ENCODE measurements at places on chromosomes 2 and 18.
A peak's percentile ranks its signal among the peaks of the same experiment; 100 is the strongest.

GRCh38 chr2:121095257-121096080 is 189.5 kb downstream of the TFCP2L1 start:
- peak; percentile 26 for DNase-seq

DNA sequence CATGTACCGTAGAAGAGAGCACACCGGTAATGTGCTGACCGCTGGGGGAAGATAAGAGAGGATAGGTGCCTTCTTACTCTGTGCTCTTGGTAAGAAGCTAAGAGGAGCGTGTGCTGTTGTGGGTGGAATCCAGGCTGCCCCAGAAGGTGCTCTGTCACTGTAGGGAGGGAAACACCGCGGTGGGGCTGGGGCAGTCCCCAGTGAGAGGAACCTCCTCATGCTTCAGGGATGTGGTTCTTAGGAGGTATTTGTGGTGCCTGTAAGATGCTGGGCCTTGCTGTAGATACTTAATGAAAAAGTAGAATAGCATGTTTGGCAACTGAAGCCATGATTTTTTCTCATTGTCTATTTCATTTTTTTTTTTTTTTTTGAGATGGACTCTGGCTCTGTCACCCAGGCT is 1.1 kb downstream of the COLEC11 start:
- peak; percentile 71 for DNase-seq

DNA sequence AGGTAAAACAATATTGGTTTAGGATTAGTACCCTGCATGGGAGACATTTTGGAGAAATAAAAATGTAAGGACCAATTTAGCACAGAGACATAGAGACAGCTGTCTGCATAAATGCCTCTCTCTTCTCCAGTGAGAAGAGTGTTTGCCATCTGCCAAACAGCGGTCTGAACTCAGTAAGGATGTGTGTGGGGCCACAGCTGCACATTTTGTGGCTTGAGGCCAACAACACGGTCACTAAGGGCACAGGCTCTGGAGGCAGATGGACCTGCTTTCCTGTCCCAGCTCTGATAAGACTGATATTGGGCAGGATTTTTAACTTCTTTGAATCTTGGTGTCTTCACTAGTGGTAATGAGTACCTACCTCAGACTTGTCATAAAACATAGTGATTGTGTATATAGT is 10.2 kb downstream of the ZBTB14 start:
- no peak for DNase-seq

DNA sequence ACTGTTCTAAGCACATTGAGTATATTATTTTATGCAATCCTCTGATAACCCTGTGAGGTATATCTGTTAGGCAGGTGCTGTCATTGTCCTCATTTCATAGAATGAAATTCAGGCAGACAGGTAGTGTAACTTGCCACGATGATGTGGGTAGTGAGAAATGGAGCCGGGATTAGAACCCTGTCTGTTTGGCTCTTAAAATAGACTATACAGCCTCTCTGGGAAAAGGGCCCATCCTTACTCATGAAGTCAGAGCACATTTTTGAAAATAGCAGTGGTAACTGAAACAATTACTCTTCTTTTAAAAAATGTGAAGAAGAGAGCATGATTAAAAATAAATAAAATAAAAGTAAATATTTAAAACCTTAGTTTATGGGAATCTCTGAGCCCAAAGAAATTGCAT is 23.0 kb downstream of the FAM171B start:
- no peak for DNase-seq

DNA sequence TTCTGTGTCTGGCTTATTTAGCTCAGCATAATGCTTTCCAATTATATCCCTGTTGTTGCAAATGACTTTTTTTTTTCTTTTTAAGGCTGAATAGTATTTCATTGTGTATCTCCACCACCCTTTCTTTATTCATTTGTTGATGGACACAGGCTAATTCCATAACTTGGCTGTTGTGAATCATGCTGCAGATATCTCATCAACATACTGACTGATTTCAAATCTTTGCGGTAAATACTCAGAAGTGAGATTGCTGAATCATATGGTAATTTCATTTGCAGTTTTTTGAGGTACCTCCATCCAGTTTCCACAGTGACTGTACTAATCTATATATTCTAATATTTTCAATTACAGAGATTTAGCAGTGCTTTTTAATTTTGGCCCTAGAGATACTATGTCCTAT is 266.2 kb downstream of the TMX3 start:
- no peak for DNase-seq

DNA sequence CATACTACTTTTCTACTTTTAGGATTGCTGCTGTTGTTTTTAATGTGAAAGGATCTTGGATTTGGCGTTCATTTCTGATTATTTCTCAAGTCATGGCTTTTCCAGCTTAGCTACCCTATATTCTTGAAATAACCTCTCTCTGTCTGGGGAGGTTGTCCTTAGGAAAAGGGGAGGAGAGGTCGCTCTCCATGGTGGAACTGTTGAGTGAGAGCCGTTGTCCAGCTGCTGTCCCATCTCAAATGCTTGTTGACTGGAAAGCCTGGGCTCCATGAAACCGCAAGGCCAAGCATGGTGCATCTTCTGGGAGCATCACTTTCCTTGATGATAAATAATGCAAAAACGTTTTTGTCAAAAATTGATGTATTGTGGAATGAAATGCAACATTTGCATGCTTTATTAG is 479.1 kb upstream of the RAB12 start:
- no peak for DNase-seq

DNA sequence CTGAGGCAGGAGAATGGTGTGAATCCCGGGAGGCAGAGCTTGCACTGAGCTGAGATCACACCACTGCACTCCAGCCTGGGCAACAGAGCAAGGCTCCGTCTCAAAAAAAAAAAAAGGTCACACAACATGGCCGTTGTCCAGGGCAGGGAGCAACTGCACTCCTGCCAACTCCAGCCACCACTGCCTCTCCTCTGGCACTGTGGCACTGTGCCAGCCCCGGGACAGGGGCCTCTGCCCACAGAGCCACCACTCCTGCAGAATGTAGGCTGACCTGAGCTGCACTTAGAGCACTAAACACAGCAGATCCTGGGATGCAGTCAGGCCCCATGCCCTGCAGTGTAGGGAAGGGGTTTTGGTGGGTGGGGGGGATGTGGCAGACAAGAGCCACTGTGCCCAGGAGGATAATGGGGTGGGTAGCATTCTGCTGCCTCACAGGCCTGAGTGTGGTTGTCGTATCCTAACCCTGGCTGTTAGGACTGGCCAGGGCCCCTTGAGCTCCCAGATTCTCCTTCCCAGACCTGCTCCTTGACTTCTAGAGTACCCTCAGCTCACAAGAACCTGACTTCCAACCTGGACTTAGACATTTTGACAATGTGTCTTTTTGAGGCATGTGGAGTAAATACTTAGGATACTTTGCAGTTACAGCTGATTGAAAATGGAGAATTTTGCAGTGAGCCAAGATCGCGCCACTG is 69.4 kb upstream of the SH3RF3 start:
- no peak for DNase-seq

DNA sequence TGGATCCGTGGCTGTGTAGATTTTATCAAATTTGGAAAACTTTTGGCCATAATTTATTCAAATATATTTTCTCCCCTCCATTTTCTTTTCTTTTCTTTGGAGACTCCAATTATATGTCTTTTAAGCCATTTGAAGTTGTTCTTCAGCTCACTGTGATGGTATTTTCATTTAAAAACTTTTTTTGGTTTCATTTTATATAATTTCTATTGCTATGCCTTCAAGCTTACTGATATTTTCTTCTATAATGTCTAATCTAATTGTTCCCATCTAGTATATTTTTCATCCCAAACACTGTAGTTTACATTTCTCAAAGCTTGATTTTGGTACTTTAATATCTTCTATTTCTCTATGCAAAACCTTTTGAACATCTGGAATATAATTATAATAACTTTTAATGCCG is 72.5 kb downstream of the WDR7 start:
- no peak for DNase-seq

- DNase-seq, result no peak
Measured at GRCh38 chr2:166365803-166366420, 9.8 kb downstream of the SCN9A start.

DNA sequence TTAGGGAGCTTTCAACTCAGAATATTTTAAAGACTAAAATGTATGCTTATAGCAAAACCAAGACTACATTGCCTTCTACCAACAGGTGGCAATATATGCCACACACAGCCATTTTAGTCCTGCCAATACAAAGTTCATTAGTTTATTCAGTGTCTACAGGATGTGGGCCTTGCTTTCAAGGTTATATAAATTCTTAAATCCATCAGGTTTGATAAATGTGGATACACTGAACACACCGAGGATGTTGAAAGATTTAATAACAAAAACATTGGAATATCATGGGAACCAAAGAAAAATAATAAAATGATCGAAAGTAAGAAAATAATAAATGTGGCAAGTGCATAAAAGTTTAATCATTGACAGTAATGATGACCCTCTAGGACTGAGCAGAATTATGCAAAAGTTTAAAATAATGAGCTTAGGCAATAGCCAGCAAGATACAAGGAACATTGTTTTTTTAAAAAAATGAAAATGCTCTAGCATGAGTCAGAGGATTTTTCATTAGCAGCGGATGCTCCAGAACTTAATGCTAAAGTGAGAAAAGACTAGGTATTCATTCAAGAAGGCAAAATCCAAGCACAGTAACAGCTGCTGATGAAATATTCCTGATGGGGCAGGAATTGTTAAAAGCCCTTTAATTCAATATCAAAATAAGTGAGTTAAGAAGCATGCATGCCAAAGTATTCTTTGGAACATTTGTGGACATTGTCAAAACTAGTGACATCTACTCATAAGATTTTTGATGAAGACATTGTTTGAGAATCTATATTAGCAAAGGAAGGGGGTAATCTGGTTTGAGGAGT is 14.2 kb downstream of the SCN9A start:
- DNase-seq, result no peak

DNA sequence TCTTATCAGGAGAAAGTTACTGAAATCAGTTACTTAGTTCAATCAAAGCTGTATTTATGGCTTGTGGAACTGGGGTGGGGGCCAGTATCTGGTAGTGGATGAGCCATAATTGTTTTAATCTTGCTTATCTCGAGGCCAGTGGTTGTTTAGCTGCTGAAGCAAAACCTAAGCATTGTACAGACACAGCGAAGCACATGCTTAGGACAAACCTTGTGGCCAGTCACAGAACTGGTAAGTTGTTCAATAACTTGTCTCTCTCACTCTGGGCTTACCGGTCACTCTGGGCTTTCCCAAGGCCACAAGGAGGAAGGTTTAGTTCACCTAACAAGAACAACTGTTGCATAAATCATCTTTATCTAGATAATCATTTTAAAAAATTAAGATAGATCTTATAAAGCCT is 296.6 kb upstream of the NETO1 start:
- DNase-seq, result no peak

GRCh38 chr2:3199627-3200345 is 177.8 kb downstream of the EIPR1 start:
- no peak for DNase-seq

DNA sequence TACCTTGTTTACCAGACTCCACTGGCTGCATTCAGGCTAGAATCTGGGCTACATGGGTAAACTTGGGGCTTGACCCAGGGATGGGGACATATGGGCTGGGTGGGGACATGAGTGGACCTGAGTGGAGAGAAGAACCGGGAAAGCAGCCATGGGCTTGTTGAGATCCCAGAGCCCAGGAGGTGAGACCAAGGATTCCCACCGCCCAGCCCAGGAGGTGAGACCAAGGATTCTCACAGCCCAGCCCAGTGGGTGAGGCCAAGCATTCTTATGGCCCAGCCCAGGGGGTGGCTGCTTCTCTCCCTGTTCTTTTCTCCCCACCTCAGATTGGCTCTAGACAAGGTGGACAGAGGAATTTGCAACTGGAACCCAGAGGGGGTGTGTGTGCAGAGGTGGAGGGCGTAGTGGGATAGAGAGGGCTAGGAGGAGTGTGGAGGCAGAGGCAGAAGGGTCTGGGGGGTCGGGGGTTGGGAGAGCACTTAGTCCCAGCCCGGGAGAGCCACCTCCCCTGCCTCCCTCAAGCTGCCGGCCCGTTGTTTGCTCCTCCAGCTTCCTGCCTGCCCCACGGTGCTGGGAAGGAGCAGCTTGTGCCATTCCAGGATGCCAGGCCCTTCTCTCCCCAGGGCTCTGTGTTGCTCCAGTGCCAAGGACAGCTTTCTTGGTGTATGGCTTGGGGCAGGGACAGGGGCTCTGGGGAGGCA is 25.6 kb downstream of the GLI2 start:
- no peak for DNase-seq

DNA sequence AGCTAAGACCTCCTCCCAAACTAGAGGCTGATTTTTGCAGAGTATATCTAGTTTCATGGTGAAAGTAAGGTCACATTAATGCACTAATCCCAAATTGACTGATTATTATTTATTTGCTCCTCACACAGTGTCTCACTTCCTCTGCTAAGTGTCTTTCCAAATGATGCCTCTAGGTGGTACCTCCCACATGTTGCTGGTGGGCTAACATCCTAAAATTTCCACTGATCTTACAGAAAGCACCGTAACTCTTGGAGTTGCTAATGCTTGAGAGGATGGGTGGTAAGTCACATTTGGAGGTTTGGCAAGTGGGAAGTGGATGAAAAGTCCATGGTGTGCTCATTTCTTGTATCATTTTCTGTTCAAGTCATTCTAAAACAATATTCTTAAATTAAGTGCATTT is 428.7 kb upstream of the GYPC start:
- DNase-seq, result no peak

DNA sequence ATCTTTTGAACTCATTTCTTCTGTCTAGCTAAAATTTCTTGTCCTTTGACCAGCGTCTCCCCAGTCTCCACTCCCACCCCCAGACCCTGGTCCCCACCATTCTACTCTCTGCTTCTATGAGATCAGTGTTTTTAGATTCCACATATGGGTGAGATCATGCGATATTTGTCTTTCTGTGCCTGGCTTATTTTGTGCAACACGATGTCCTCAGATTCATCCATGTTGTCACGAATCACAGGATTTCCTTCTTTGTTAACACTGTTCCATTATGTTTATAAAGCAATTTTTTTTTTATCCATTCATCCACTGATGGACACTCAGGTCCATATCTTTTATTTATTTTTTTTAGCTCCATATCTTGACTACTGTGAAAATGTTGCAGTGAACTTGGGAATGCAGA is 16.0 kb upstream of the ACYP2 start:
- no peak for DNase-seq

DNA sequence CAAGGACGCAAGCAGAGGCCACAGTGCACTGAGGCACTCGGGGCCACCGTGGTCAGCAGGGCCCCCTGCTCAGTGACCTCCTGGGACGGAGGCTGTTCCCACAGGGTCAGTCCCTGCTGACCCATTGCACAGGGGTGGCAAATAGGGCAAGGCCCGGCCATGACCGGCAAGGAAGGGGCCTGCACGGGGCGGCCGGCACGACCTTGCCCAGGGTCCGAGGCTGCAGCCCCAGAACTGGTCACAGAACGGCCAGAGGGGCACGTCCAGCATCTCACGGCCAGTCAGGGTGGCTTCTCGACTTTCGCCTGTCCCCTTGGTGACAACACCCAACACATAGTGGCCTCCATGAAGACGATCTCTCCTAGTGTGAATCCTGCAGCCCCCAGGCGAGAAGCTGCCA is 27.6 kb upstream of the OTOS start:
- no peak for DNase-seq
